ENCODE measurements at places on chromosomes 7 and 10.
A peak's percentile ranks its signal among the peaks of the same experiment; 100 is the strongest.

DNA sequence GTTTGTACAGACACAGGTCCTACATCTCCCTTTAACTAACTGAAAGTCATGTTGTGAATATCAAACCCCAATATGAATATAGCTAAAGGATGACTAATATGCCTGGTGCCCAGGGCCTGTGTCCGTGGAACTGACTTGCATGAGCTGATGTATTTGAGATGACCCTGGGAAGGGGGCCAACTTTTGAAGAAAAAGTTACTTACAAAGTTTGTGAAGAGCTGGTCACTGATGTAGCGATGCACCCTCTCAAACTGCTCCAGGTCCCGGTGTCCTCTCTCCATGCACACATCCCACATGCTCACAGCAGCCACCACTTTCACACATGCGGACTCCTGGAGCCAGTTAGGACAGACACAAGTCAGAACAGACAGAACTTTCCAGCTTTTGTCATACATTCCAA is 106.2 kb downstream of the ABCC2 start:
- DNase-seq = no peak

DNA sequence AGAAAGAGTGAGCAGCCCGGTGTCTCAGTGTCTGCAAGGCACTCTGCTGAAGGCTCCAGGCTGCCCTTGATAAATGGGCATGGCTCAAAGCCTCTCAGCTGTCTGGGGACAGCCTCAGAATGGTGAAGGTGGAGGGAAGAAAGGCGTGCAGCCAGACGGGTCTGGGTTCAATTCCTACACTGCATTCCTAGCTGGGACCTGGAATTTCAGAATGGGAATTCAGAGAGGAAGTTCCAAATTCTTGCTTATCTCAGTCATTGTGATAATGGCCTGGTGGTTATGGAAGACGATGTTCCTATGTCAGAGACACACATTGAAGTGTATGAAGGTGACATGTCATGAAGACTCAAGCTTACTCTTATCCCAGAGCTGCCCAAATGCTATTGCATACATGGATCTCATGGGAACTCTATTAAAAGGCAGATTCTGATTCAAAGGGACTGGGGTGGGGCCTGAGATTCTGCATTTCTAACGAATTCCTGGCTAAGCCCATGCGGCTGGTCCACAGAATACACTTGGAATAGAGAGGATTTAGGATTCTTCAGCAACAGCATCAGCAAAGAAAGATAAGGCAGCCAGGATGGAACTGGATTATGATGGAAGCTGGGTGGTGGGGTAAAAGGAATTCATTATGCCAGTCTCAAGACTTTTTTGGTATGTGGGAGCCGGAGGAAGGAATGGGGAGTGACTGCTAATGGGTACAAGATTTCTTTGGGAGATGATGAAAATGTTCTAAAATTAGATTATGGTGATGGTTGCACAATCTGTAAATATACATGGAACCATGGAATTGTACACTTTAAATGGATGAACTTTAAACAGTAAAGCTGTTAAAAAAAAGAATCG is 82.6 kb upstream of the ZMIZ1 start:
- DNase-seq = no peak

GRCh38 chr10:19762026-19762425 is 54.2 kb upstream of the PLXDC2 start:
- DNase-seq = no peak

DNA sequence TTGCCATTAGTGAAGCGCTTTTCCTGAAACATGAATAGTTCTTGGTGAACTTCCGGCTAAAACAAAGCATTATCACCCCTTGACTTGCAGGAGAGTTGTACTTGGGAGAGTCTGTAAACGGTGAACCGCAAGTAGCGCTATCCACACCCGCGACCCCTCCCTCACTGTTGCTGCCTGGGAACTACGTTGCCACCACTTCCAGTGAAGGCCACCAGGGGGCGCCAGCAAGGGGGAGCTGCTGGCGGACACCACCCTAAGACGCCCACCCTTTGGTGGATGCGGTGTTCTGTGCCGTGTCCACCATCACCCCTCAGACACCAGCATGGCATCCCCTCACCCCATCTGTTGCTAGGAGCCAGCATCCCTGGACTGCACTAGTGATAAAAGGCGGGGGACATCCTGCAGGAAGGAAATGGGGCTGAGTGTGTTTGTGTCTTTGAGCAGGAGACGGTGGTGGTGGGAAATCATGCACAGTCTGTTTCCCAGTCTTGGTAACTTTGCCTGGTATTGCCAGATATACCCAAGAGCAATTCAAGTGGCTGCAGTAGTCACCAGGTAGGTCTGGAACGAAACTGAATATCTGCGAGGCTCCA is 298.2 kb downstream of the FRMD4A start:
- DNase-seq = peak; percentile 16

DNA sequence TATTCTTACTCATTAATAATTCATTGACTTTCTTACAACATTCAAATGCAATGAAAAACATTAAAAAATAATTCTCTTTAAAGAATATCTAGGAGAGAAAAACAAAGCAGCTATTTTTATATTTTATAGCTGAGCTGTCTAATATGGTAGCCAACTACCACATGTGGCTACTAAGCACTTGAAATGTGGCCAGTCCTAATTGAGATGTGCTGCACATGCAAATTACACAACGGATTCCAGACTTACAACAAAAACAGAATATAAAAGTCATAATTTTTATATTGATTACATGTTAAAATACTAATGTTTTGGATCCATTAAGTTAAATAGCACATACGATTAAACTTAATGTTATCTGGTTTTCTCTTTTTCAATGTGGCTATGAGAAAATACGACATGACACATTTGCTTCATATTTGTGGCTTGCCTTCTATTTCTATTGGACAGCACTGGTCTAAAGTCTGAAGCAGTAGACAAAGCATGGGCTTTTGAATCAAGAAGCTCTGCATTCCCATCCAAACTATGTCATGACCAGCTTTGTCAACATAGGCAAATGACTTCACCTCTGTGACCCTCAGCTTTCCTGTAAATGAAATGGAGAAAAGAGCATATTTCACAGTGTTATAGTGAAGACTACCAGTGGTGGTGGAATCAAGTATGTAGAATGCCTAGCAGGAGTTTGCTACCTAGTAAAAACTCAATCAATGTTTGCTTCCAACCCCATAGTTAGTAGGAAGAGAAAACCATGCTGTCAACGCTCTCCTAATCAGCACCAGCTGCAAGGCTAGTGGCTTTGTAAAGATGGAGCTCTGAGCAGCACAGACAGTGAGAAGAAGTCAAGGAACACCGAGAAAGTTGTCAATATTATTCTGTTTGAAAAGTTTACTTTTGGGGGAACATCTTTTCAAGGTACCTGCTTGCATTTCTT is 37.1 kb upstream of the GDF10 start:
- no peak for DNase-seq

DNA sequence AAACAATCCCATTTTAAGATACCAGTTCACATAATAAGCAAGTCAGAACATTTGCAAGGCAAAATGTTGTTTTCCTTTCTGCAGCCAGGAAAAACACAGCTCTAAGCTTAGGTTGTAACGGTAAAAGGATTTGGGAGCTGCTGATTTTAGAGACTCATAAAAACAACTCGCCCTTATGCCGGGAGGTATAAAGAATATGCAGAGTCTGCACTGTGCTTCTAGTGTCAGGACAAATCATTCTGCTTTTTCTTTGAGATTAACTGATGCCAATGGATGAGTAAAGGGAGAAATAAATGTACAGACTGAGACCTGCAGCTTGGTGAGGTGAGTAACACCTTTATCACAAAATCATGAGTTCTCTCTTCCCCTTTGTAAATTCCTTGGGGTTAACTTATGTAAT is 2.0 kb upstream of the SFR1 start:
- no peak for DNase-seq

DNA sequence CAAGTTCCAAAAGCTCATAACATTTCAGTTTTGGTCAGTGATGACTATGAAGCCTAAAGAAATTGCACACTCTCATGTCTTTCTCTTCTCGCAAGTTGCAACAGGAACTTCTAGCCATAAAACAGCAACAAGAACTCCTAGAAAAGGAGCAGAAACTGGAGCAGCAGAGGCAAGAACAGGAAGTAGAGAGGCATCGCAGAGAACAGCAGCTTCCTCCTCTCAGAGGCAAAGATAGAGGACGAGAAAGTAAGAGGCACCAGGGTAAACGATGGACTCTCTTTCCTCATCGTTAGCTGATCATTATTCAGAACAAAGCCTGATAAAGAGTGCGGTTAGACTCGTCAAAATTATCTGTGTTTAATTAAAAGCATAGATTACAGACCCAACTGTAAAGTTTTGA is 94.7 kb downstream of the HDAC9 start:
- no peak for DNase-seq

DNA sequence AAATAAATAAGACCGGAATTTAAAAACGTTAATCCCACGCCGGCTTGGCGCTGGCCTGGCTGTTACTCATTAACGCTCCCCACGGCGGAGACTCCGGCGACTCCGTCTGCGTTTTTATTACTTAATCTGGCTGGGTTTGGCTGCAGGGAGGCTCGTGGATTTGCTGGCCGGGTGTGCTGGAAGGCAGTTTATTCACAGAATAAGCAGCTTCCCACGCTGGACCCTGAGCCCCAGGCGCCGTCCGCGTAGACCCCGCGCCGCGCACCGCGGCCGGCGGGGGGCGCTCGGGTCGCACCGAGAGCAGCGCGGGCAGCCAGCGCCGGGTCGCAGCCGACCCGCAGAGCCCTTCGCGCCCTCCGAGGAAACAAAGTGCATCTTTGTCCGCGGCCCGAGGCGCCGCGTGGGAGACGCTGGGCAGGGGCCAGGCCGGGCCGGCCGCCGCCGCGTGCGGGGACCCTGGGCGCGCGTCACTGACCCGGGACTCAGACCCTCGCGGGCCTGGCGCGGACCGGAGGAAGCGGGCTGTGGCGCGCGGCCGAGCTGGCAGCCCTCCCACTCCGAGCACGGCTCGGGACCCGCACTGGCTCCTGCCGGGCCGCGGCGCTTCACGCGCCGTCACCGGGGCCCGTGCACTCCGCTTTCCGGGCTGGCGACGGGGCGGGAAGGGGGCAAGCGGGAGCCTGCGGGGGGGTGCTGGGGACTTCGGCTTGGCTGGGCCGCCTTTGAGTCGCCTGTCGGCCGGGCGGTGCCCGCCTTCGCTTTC is 587 bp upstream of the GRK5 start:
- peak; percentile 54 for DNase-seq

GRCh38 chr10:124336186-124336585 is 82.5 kb downstream of the OAT start:
- no peak for DNase-seq

GRCh38 chr7:45161842-45162241 is 4.3 kb downstream of the RAMP3 start:
- DNase-seq = no peak

GRCh38 chr7:4769761-4770160 is 5.7 kb upstream of the AP5Z1 start:
- no peak for DNase-seq

- no peak for DNase-seq
Observed at GRCh38 chr10:6319119-6319518, 116.4 kb downstream of the PFKFB3 start.

DNA sequence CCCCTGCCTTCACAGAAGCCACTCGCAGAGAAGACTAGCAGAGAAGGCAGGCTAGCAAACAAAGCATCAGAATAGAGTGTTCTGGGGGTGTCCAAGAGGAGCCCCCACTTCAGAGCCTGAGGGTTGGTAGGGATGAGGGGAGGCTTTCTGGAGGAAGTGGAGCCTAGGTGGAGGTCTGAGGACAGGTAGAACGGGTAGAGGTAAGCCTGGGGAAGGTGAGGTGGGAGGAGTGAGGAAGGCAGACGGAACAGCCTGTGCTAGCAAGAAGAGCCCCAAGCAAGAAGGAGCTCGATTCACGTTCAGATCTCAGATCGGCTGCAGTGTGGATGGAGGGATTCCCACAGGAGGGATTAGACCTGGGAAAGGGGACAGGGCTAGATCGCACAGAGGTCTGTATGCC is 66.0 kb upstream of the DUSP5 start:
- no peak for DNase-seq

GRCh38 chr10:72424561-72424960 is 69.8 kb upstream of the DNAJB12 start:
- DNase-seq = no peak

All from hematopoietic multipotent progenitor cell treated with erythropoietin and hydrocortisone succinate and interleukin-3 and kit ligand, for 15 days (in vitro differentiated cells).